ENCODE measurements at places on chromosomes 2 and 18.

- no peak for DNase-seq
Measured at GRCh38 chr18:59993560-59993959, 93.8 kb downstream of the PMAIP1 start.

DNA sequence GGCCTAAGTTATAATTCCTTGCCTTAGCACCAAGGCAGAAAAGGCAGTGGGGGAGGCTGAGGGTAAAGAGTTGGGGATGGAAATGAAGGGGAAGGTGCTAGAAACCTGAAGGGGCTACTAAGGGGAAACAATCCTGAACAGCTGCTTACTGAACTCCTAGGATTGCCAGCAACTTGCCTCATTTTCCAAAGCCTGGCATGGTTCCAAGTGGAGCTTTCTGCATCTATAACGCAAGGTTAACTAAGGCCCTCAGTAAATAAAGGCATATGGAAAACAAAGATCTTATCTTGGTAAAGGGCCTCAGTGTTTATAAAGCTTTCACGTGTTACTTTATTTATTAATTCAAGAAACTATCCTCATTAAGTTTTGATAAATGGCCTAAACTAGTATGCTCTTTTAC is 10.9 kb downstream of the MEP1B start:
- no peak for DNase-seq

DNA sequence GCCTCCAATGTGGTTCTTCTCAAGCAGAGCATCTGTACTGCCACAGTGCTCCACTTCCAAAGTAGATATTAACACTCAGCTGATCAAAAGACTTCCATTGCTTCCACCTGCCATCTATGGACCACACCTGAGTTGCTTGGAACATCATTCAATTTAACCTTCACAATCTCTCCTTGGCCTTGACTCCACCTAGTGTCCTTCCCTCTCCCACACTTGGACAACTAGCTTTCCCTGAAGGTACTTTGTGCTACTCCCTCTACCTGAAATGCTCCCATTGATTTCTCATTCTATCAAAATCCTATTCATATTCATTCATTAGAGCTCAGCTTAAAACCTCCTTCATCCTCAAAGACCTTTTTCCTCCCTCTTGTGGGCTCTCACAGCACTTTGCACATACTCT is 48.7 kb downstream of the SOWAHC start:
- no peak for DNase-seq

- DNase-seq = no peak
Measured at GRCh38 chr18:23279931-23280330, 144.6 kb downstream of the CABLES1 start.

DNA sequence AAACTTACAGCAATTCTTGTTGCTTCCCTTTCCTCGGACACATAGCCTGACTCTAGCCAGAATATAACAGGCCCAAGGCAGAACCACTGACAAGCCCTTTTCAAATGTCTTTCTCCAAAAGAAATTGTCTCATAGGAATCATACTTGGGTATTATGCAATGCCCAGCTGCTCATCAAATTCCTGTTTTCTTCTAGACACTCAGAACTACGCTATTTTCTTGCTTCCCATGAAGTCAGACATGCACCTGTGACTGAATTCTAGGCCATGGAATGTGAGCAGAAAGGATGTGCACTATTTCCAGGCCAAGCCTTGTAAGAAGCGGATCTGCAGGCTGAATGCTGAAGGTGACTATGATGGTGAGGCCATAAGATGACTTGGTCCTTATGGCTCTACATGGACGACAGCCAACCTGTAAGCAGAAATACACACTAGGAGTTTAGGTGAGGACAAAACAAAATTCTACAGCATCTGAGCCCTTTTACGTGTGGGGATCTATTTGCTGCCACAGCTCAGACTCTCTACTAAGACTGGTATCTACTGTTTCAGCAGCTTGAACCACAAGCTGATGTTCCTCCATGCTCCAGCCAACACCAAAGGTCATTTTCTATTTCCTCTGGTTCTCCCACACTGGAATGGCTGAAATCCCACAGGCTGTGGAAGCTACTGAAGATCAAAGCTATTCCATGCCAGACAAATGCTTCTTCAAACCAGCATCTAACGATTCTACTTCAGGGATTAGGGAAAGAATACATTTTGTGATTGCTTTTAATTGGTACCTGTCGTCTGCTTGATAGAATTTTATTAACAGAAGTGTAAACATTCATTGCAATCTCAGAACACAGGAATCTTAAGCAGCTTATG is 378.7 kb downstream of the RBM43 start:
- no peak for DNase-seq

DNA sequence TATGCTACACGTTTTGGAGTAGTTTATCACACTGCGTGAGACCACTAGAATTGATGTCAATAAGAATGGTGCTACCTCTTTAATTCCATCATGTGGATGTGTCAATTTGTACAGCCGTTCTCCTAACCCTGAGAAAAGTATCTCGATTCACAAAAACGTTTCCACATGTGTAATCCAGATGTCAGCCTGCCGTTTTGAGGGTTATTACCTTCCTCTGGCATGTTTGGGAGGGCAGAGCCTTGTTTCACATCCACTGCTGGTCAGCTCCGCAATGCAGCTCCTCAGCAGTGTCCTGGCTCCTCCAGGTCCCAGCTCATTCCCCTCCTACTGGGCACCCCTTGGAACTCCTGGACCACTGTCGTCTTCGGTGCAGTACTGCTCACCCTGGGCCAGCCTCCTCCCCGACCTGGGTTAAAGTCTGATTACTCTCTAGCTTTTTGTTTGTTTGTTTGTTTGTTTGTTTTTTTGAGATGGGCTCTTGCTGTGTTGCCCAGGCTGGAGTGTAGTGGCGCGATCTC is 34.6 kb downstream of the COPS7B start:
- no peak for DNase-seq

GRCh38 chr2:225112362-225113126 is 70.3 kb upstream of the DOCK10 start:
- DNase-seq = no peak

DNA sequence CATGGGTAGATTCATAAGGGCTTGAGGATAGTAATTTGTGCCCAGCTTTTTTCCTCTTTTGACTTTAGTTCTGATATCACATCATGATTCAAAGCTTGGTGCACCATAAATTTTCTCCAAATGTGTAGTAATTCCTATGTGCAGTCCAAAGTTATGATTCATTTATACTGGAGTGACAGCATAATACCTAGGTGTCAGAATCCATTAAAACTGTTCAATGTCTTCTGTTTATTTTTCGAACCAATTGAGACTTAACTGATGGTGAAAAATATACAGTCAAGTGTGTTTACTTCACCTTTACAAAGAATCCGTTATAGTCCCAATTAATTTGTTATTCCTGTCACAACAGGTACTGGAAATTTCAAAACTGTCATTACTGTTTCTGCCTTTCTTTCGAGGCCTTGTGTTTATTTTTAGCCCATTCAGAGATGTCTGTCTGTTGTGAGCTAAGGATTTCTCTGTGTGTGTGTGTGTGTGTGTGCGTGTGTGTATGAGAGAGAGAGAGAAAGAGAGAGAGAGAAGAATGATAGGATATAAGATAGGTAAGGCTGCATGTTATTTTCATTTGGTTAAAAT is 389.7 kb upstream of the ATP5MC3 start:
- DNase-seq = no peak

GRCh38 chr2:162211732-162212131 is 31.5 kb downstream of the FAP start:
- DNase-seq = no peak

DNA sequence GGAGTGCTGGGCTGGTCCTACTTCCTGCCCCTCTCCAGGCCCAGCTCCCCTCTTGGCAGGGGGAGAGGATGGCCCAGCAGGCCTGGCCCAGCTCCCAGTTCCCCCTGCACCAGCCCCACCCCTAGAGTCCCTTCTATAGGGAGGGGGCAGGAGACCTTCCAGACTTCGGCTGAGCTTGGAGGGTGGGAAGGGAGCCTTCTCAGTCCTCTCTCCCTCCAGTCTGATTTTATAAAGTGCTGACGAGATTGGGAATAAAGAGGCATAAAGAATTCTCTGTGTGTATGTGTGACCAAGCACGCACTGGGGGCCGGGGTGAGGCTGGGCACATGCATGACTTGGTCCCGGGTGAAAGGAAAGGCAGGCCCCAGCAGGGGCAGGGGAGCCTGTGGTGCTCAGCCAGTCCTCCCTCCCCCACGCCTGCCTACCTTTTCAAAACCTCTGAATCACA is 5.1 kb downstream of the CHPF start:
- no peak for DNase-seq

DNA sequence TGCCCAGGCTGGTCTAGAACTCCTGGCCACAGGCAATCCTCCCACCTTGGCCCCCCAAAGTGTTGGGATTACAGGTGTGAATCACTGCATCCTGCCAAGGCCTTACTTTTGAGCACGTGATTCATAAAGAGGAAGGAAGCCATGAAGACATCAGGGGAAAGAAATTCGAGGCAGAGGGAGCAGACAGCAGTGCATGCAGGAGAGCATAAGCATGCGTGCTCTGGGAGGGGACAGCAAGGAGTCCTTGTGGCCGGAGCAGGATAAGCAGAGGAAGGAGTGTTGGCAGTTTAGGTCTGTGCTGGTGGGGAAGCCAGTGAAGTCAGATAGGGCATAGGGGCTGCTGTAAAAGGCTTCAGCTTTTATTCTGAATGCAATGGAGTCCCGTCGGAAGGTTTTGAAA is 400.5 kb upstream of the RAB12 start:
- no peak for DNase-seq

DNA sequence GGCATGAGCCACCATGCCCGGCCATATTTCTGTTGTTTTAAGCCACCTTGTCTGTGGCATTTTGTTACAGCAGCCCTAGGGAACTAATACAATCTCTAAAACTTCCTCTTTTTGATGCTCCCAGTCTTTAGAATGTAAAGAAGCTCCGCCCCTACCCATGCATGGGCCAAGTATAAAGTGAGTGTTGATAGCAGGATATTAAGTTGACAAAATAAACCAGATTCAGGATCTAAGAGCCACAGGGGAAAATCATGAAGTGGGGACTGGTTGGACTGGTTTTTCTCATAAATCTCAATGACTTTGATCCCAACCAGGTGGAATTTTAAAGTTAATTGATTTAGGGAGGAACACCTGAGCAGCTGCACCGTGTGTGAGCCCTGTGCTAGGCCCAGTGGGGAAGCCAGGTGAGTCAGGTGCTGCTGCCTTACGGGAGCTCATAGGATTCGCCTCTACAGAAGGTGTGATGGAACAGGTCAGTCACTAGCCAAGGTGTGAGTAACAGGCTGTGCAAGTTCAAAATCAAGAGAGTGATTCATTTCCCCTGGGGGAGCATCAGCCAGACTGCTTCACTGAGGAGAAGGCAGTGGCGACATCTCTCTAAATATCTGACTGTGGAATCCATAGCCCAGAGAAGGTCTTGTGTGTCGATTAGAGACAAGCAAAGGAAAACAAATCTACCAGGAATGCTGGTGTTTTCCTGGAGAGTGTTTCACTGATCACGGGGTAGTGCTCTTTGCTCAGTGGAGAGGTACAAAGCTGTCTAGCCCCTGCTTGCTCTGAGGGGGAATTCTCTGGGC is 63.0 kb upstream of the MSH2 start:
- DNase-seq = no peak

GRCh38 chr2:14480906-14481305 is 151.6 kb upstream of the LRATD1 start:
- no peak for DNase-seq

DNA sequence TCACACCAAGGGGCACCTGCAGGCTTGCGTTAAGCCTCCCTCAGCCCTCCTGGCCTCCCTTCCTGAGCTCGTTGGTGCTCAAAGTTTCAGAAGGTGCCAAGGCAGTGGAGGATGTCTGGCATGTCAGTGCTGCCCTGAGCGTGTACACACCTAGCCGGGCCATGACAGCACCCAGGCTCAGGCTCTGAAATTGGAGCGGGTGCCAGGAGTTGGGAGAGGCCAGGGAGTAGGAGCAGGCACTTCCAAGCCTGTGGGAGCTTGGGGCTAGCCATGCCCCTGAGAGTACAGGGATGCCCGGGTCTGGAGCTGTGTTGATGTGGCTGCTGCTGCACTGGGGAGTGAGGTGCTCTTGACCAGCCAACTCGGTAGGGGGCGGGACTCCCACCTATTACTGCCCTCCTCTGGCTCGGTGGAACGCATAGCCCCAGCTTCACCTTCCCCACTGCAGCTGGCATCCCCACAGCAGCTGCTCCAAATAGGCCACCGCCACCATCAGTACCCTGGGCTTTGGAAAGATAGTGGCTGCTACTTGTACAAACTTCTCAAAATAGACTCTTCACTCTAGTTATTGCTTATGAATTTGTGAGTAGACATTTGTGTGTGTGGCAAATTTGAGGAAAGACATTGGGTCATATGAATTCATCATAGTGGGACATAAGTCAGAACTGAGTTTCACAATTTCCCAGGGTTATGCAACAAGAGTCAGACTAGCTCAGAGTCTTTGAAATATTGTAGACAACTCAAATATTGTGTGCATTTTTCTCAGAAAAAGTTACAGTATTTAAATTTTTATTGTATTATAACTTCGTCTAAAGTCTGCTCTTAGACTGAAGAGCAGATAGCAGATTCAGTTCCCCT is 6.8 kb upstream of the PCARE start:
- no peak for DNase-seq

GRCh38 chr18:79242246-79242645 is 153.5 kb upstream of the NFATC1 start:
- no peak for DNase-seq

- DNase-seq = no peak
Measured at GRCh38 chr2:233841183-233841582, 13.2 kb downstream of the HJURP start.

DNA sequence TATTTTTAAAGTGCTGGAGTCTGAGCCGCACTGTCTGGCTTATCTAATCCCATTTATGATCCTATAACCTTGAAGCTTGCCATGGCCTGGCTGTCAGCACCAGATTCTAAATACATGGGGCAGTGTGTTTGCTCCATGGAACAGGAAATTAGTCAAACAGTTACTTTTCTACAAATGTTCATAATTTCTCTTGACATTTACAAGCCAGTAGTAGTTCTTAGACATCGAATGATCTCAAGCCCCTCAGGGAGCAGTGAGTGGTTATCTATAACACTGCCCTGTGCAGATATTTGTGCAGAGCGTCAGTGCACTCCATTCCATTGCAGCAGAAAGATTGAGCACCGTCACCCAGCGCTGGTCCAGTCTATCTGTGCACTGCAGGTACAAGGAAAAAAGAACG is 205.2 kb downstream of the AGPS start:
- no peak for DNase-seq

DNA sequence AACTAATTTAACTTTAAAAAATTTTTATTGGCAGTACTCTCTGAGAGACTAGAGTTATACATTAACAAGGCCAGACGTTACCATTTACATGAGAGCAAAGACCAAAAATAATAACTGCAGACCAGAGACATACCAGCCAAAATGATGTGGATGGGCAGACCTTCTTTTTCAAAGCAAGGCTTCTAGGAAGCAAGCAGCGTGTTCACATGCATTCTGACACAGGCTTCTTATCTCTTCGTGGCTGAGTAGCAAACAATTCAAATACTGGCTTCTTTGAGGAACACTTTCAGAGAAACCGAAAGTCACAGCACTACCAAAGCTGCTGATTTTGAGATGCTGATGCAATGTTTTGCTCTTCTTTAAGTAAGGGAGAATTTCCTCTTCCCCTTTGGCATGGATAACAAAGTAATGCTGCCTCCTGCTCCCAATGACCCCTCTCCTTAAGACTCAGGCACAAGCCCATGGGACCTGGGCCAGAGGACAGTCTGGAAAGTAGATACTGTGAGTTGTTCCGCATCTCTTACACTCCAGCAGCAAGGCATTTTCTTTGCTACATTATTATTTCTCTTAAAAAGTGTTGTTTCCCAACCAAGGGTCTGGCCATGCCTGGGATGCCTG is 181.9 kb downstream of the MREG start:
- DNase-seq = no peak
